ENCODE measurements at places on chromosomes 4 and X.

DNA sequence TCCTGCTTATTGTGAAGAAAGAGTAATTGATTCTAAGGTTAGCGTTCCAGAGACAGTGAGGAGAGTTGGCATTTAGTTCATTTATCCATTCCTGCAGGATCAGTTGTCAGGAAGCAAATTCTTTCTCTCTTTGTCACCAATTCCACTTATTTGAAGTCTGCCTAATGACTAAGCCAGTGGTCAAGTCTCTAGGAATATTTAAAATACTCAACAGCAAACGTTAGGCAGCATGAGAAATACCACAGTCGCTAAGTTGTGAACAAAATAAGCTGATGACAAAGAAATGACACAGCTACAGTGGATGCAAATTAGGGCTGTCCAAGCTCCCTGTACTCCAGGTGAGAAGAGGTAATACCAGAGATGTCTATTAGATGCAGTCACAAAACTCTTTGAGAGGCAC, 6.6 kb upstream of the MAGEB17 start:
- no peak for DNase-seq

DNA sequence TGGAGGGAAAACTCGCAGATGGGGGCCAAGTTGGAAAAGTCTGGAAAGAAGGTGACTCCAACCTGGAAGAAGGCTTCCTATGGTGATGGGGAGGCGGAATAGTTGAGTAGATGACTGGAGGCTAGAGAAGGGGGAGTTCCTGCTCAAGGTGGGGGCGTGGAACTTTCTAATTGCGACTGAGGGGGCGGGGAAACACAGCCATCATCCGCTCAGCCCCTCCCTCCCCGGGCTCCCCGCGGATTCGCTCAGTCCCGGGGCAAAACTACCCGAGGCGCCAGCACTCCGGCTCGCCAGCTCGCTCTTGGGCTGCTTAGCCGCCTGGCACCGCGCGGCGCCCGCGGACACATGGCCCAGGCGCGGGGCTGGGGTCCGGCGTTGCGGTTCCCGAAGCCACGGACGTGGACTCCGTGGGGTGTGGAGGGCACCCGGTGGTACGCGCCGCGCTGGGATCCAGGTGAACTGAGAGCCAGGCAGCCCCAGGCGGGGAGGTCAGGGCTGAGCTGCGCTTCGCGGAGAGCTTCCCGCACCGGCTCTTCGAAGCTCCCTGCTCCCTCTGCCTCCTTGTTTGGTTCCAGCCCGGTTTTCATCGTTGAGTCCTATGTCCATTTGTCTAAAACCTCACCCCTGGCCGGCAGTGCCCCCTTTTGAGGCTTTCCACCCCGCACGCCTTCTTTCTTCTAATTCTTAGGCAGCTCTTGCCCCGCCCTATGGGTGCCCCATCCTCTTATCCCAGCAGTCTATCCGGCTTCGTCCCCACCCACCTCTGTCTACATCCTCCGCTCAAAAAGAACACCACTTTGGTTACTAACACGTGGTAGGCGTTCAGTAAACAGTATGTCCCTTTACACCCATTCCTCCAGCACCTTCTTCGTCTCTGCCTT, 38.9 kb downstream of the STARD8 start:
- no peak for DNase-seq

GRCh38 chrX:129695937-129696336, 41.2 kb upstream of the APLN start:
- DNase-seq, result no peak

GRCh38 chr4:90419124-90419711, 292.0 kb downstream of the CCSER1 start:
- peak; percentile 28 for DNase-seq

- DNase-seq, result no peak
Measured at GRCh38 chr4:48991357-48991756, 5.3 kb downstream of the CWH43 start.

- no peak for DNase-seq
Measured at GRCh38 chr4:20860878-20861277, 160.6 kb downstream of the PACRGL start.

- DNase-seq, result no peak
Measured at GRCh38 chr4:156762851-156763250, 208.7 kb downstream of the PDGFC start.

- DNase-seq, result no peak
Measured at GRCh38 chrX:78687586-78687985, 28.5 kb upstream of the RTL3 start.

DNA sequence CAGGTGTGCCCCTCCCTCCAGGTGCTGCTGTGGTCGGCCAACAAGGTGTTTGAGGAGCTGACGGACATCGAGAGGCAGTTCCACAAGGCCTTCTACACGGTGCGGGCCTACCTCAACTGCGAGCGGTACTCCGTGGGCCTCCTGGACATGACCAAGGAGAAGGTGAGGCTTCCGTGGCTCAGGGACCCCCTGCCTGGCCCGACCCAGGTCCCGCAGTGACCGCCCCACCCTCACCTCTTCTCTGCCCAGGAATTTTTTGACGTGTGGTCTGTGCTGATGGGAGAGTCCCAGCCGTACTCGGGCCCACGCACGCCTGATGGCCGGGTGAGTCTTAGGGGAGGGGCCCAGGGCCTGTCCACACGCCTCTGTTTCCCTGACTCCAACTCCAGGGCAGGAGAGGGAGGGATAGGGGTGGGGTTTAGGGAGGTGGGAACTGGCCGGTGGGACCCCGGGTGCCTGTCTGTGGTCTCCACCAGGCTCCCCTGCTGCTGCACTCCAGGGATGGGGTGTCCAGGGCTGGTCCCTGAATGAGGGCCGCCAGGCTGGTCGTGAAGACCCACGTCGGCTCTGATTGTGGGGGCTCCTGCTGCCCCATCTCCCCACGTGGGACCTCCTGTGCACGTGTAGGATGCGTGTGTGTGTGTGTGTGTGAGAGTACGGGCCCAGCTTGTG, 20.1 kb downstream of the ATP5ME start:
- DNase-seq, result no peak

GRCh38 chr4:64399313-64400109, 9.7 kb downstream of the TECRL start:
- no peak for DNase-seq

DNA sequence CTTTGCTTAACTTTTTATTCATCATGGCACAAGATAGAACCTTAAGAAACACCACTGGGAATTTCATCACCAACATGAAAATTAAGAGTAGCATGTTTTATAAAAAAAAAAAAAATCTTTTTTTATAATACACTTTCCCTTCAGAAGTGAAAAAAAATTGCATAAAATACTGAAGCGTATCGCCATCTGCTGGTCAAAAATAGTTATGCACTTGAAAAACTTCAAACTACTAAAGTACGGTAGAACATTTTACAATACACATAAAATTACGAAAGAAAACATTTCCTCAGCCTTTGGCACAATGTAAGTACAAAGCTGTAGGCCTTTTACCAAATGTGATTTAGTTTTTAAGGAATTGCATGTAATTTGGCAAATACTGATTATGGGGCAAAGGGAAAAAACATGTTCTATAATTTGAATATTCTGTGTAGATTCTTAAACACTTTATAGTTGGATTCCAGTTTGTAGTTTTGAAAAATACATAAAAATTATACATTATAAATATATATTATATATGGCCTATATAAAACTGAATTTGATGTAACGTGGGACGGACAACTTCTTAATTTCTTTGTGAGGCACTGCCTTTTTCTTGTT, 26.5 kb downstream of the HCCS start:
- peak; percentile 41 for DNase-seq

GRCh38 chr4:87524456-87524855, 4.7 kb downstream of the SPARCL1 start:
- DNase-seq, result no peak

Measured in frontal cortex (tissue), 4 donors.